Tibial nerve (tissue), 4 donors: ENCODE measurements at places on chromosomes 5 and 9.

GRCh38 chr9:120348951-120349429 is 231.0 kb downstream of the CDK5RAP2 start:
- no peak overlapping the region for H3K4me3 ChIP-seq
- no peaks in the 10 kb centered on the region for H3K27me3 ChIP-seq
- no peak for DNase-seq
- no peak overlapping the region for H3K27ac ChIP-seq
- no peaks in the 10 kb centered on the region for H3K36me3 ChIP-seq

DNA sequence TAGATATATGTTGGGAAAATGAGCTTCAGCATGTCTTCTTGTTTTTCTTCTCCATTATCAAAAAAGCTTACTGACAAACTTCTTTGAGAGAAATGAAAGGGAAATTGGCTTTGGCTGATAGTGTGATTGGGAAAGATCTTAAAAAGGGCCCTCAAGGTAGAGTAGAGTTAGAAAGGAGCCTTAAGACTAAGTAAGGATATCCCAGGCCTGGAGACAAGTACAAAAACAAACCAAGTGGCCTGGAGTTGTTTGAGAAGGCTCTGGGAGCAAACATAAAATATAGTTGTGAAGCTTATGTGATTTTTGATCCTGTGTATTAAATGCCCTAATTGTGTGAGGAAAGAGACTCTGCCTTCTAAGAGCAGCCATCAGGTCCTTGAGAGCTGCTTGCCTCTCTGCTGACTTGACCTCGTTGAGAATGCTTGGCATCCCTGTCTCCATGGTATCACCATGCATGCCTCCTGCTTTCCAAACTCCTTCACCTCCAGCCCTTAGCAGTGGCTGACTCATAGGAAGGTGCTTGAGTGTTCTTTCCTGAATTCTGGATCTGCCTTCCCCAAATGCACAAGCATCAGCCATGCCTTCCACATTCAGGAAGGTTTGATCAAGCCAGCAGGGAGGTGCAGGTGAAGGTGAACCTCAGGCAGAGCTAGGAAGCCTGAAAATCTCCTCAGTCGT is 78.9 kb downstream of the SMARCA2 start:
- H3K4me3 ChIP-seq, result no peak overlapping the region
- H3K36me3 ChIP-seq, result no peaks in the 10 kb centered on the region
- no peaks in the 10 kb centered on the region for H3K4me1 ChIP-seq

DNA sequence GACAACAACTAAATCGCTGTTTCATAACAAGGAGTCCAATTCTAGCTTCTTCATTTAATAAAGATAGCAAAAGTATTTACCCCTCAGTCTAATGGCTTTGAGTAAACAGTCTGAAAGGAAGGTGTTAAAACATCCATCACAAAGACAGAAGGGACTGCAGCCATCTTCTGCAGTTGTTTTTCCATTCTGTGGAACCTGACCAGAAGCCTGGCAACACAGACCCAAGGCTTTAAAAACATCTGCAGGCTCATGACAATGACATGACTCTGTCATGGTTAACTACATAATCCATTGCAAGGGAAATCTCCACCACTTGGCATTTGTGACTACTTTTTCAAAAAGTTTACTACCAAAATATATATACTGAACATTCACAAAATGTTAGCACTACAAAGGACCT is 51.9 kb downstream of the ELL2 start:
- no peak for DNase-seq
- no peak overlapping the region for H3K4me3 ChIP-seq

GRCh38 chr5:5139777-5140478 is at the start of gene ADAMTS16:
TSS of gene ADAMTS16 (plus strand) at chr5:5140330. CDS start at chr5:5140468, 138 bp downstream.
- H3K36me3 ChIP-seq, result no peaks in the 10 kb centered on the region
- peak within 1 kb of the TSS; percentile 35 for H3K4me3 ChIP-seq
- H3K27ac ChIP-seq, result no peak within 1 kb of the TSS
- H3K27me3 ChIP-seq, result no peaks in the 10 kb centered on the region
- no peak for DNase-seq
- H3K4me1 ChIP-seq, result peaks cover 13% of the 10 kb centered on the region

DNA sequence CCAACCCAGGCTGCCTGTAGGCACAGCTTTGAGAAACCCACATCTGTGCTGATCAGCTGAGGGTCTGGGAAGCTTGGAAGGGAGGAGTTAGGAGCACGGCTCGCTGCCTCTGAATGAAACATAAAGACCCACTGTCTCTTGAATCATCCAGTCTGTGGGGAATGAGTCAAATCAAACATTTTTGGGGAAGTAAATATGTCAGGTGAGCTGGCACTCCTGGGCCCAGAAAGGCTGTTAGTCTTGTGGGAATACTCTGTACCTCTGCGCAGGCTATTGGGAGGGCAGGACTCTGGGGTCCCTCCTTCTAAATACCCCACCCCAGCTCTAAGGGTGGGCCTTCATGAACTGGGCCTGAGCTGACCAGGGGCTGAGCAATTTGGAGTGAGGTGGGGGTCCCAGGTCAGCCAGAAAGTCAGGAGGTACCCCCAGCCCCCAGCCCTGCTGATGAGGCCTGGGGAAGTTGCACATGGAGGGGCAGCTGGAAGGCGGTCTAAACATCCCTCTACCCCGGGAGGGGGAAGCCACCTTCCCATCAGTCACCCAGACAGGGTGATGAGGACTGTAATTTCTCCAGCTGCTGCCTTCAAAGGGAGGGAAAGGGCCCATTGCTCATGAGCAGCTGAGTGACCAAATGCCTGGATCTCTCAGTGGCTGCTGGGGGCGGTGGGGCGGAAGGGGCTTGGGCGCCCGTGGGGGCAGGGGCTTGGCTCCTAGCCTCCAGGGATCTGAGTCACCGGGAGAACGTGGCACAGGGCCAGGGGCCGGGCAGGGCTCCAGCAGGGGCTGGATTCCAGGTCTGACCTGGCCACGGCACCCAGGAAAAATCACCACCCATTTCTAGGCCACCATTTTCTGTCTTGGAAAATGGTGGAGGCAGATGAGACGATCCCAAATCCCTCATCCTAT is 10.8 kb downstream of the FIBCD1 start:
- H3K36me3 ChIP-seq, result no peaks in the 10 kb centered on the region
- no peak for DNase-seq
- no peak overlapping the region for H3K4me3 ChIP-seq
- H3K27ac ChIP-seq, result no peak overlapping the region
